ENCODE measurements at places on chromosomes 5 and 9.

GRCh38 chr9:92385953-92386352 lies 18.4 kb downstream of the OGN start:
- no peak for DNase-seq

GRCh38 chr9:90343991-90344390 lies 298.6 kb downstream of the DIRAS2 start:
- no peak for DNase-seq

DNA sequence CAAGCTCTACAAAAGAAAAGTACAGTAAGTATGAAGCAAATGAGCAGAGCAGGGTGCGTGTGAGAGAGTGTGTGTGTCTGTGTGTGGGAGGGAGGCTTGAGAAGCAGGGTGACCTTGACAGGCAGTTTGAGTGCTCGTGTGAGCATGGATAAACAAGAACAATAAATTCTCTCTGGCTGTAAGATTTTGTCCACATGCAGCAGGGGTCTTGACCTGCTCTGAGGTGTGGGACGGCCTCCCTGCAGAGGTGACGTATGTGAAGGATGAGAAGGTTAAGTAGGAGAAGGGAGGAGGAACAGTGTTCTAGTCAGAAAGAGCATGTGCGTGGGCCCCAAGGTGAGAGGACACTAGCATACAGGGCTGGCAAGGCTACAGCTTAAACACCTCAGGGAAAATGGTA lies 49.0 kb downstream of the SPTLC1 start:
- DNase-seq: no peak

DNA sequence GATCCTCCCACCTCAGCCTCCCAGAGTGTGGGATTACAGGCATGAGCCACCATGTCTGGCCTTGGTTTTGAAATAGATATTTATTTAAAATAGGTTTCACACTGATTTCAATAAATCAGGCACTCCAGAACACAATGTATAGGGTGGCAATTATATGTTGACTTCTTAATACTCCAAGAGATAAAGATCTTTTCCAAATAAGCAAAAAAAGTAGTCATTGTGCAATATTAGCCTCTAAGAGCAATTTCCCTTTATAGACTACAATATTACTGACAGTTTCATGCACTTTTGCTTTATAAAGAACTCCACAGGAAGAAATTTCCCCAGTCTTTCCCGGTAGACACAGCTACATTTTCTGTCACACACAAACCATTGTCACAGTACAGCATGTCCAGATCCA lies 23.4 kb upstream of the RUFY1 start:
- DNase-seq: no peak

- DNase-seq: no peak
These were observed 502.4 kb downstream of the GADD45G start for GRCh38 chr9:90107040-90107725.

- DNase-seq: no peak
These were observed 174.9 kb upstream of the MVB12B start for GRCh38 chr9:126151686-126152134.

- peak; percentile 35 for DNase-seq
These were observed 478 bp downstream of the RAB14 start for GRCh38 chr9:121201045-121201737.

GRCh38 chr9:79263628-79264027 lies 308.1 kb upstream of the TLE4 start:
- no peak for DNase-seq

- DNase-seq: no peak
These were observed 72.5 kb upstream of the PCA3 start for GRCh38 chr9:76691517-76692313.

- DNase-seq: no peak
These were observed 32.7 kb upstream of the SLCO6A1 start for GRCh38 chr5:102531506-102531905.

DNA sequence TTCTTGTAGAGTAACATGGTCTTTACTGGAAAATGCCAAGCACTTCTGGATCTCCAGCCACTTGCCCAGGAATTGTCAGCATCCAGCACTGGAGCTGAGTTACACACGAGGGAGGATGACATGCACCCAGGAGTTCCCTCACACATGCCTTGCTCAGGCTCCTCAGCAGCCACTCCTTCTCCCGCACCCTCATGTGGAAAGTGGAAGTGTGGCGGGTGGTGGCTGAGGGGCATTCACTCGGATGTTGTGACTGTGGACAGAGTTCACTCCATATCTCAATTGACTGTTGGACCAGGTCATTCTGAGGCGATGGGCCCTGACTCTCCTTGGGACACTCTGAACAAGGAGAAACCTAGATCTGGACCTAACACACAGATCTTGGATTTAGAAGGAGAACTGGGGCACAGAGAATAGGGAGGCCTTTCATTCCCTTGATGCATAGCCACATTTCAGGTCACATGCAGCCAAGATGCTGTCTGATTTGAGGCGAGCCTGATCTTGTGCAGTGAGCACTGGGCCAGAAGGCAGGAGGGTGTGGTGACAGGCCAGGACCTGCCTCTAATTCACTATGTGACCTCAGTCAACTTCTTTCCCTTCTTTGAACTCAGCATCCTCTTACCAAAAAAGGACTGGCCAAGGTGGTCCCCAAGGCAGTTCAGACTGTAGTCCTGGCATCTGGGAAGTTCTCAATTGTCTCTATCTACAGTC lies 62.1 kb downstream of the CYSTM1 start:
- DNase-seq: no peak

DNA sequence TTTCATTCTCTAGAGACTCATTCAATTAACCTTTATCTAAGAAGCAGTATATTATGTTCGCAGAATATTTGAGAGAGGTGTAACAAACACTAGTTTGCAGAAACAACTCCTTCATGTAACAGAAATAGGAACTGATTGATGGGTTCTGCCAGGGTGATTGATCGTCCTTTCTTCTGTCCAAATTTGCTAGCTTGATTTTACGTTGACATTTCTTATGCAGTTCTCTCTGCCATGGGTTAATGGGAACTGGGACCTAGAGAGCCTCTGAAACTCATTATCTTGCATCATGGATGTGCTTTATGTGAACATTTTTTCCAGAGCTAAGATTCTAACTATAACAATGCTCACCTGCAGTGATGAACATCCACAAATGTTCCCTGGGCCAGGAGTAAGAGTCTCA lies 107.0 kb downstream of the SLC24A2 start:
- no peak for DNase-seq

DNA sequence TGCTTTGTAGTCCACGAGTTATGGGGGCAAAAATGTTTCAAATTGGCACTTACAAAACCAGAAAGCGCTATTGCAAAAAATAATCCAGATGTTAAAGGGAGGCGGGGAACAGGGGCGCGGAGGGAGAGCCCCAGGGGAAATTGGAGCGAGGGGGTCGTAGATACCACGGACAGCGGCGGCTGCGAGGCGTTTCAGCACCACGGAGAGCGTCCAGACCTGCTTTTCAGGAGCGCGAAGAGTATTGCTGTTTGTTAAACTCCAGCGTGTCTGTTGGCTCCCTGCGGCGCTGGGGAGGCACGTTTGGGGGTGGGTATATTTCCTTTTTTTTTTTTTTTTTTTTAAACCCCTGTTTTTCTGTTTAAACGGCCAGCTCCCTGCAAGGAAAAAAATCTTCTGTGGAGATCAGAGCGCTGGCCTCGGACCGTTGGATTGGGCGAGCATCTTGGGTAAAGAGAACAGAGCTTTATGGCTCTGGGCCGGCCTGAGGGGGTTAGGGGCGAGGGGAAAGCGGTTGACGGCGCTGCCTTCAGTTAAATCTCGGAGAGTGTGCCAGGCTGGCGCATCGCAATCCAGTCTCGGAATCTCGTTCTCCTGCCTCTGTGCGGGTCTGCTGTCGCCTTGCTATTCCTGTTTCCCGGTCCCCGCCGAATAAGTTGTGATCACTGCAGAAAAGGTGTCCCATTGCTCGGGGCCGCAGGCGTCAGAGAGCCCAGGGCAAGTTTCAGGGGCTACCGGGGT lies at the start of gene GLRA1:
TSS of gene GLRA1 (minus strand) at position 288 of the 738 bp plus-strand sequence. CDS start 302 bp downstream, outside the sequence.
- peak; percentile 5 for DNase-seq
